Cardiac septum (tissue), 1 donor: ENCODE measurements at places on chromosomes 2 and 18. TPM values are rescaled to one million over a fixed set of nuclear protein-coding genes. Genes with fewer than 3 reads are reported as not detected.

- no peak for DNase-seq
Observed at GRCh38 chr2:171470129-171470528, 36.1 kb downstream of the DCAF17 start.

DNA sequence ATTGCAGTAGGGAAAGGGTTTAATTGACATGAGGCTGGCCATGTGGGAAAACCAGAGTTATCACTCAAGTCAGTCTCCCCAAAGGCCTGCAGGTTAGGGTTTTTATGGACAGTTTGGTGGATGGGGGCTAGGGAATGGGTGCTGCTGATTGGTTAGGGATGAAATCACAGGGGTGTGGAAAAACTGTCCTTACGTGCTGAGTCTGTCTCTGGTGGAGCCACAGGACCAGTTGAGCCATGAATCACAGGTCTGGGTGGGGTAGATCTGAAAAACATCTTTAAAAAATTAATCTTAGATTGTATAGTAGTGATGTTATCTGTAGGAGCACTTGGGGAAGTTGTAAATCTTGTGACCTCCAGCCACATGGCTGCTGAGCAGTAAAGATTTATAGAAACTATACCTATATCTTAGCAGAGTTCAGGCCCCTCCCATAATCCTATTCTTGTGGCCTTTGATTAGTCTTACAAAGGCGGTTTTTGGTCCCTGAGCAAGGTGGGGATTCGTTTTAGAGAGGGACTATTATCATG, 139.6 kb downstream of the COMMD1 start:
- DNase-seq = no peak

- no peak for DNase-seq
Observed at GRCh38 chr2:72834596-72834995, 8.8 kb upstream of the EXOC6B start.

DNA sequence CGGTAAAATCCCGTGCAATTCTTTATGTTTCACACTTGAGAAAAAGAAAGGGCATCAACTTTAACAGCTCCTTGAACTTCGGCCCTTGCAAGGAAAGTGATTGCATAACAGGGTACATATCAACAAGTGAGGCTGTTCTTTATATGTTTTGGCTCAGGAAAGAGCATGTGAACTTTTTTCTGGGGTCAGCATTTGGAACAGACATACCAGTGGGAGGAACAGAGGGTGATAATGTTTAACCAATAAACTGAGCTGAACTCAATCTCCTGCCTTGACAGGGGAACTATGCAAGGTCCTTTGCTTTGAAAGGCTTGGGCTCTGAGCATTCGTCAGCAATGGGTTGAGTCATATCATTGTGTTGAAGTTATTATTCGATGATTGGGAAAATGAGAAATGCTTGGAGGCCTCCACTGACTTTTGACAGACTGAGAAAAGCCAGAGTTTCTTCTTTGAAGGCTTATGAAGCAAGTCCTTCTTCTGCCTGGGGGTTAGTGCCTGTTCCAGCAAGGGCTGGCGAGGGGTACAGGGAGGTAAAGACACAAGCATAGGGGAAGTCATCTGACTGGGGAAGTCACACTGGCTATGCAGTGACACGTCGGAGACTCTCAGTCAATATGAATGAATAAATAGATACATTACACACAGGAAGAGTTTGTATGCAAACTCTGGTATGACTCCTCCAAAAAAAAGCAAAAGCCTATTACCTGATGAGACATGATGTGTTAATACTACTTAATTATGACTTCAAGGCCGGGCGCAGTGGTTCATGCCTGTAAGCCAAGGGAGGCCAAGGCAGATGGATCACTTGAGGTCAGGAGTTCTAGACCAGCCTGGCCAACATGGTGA, 57.2 kb downstream of the CYB5A start:
- DNase-seq = no peak

GRCh38 chr2:23436346-23437098, 51.5 kb downstream of the KLHL29 start:
- DNase-seq = peak; percentile 72

GRCh38 chr2:33214857-33215256, 261.6 kb upstream of the RASGRP3 start:
- DNase-seq = no peak

The MPV17 gene
- total RNA-seq = 69.3 TPM

DNA sequence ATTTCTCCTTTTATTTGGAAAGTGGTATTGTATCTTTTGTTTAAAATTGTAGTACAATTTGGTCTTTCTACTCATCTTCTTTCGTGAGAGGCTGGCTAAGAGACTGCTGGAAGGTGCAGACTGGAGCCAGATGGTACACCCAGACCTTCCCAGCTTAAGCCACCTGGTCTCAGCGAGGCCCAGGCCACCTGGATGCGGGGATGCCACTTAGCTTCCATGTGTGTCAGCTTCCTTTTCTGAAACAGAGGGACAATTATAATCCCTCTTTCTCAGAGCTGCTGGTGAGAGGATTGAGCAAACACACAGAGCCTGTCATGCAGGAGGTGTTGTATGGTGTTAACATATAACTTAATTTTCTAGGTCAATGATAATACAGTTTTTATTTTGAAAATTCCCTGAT, 17.4 kb downstream of the FARP2 start:
- DNase-seq = no peak

GRCh38 chr2:143553261-143553660, 424.0 kb downstream of the ARHGAP15 start:
- DNase-seq = no peak

DNA sequence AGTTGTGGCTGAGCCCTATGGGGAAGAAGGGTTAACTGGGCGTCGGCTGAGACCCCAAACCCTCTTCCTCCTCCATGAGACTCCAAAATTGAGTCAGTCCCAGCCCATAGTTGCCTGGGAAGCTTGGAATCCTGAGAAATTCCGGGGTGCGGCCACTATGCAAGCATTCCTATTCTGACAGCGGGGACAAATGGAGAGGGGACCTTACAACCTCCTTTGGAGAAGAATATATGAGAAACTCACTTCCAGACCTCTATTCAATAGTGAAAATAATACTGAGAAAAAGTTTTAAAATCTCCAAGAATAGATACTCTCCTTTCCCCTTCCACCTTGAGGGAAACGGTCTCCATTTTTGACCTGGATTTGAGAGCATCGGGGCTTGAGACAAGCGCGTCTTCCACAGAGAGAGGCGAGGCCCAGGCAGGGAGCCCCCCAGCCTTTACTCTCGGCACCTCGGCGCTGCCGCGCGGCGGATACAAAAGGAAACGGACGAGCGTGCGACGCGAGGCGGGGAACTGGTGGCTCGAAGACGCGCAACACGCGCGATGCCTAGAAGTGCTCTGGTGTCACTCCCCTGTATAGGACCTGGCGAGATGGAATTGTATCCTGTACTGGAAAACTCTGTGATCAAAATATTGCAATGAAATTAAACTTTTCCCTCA, 11.1 kb downstream of the NR4A2 start:
- no peak for DNase-seq

DNA sequence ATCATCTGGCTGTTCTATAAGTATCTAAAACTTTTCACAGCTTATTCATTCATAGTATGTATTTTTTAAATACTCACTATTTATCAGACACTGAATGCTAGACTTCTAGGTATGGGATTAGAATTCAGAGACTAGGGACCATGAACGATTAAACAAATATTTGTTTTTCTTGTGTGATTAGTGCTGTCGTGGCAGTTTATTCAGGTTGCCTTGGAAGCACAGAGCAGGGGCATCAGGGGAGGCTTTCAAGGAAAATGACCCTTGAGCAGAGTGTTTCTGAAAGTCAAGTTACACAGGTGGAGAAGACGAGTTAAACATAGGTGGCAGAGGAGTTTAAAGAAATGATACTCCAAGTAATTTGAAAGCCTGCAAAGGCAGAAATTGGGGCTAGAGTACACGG, 5.7 kb downstream of the SPOPL start:
- no peak for DNase-seq

- DNase-seq = no peak
Observed at GRCh38 chr2:196337208-196337953, 166.0 kb upstream of the STK17B start.

- DNase-seq = no peak
Observed at GRCh38 chr18:7940971-7941370, 373.9 kb downstream of the PTPRM start.

DNA sequence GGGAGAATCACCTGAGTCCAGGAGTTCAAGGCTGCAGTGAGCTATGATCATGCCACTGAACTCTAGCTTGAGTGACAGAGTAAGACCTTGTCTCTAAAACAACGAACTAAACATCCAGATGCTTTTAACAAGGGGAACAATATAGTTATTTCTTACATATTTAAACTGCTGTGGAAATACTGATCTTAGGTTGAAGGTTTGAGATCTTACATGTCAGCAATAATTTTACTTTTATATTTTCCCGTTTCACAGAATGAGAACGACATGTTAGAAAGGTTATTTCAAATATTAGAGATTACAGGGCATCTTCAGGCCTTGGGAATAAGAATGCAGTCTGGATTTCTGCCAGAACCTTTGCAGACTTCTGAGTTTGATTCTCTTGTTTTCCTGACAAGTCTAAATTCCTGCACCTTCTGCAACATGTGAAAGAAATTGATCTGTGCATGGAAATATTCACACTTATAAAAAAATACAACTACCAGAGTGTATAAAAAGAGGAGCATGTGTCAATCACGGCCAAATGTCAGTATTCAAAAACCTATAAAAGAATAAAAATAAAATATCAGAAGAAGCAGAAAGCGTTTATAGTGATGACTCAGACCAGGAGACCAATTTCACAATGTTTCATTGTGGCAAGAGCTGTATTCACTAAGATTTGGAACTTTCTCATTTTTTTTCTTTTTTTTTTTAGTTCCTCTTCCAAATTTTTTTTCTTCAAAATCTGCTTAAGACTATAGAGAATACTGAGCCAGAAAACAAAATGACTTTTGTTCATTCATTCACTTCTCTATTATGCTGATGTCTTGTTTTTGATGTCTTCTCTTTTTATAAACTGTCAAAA, 29.6 kb downstream of the COLEC12 start:
- no peak for DNase-seq

The DHRS9 gene
- 9.8 TPM for total RNA-seq

DNA sequence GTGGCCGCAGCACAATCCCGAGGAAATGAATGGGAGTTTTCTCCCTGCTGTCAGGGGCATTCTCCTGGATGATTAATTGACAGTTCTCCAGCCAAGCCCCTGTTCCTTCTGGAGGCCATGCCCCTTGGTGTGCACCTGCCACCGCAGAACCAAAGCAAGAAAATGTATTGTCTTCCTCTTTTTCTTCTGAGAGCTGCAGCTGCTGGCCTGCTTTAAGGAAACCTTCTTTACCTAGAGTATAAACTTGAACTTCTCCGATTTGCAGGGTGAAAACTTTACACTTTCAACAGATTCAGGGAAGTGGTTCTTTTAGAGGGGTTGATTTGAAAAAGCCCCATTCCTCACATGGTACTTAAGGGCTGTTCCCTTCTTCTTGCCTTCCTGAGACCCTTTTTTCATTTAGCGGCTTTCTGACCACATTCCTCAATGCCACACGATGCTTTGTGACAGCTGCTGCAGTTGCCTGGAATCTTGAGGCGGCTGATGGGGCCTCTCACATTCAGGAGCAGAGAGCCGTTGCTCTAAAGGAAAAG, 402.8 kb downstream of the TXNL1 start:
- DNase-seq = no peak

DNA sequence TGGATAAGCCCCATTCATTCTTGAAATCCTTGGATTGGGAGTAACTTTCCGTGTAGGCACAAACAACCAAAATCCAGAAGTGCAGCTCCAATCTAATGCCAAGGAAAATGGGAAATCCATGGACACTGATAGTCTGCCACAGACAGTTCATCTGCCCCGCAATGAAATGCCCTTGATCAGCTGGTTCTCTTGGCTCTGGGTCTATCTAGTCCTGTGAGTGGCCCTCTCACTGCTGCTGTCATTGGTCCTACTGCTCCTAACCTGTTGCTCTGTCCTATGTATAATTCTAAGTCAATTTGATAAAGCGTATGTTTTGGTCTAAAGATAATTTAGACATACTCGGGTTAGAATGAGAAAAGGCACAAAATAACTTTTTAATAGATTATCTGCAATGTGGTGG, 13.7 kb upstream of the TMEM182 start:
- DNase-seq = no peak

DNA sequence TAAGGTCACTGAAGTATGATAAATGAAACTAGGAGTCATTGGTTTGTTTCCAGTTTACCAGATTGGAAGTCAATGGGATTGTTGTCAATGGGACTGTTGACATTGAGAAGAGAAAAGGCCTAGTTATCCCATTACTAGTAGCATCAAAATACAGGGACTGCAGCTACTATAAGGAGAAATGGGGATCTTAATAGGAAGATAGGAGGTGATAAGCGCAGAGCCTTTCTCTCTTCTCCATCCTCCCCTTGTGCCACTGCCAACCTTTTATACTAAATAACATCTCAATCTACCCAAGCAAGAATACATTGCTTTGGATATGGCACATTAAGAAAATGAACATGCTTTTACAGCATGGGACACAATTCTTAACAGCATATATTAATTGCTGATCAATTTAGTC, 10.5 kb upstream of the BBS5 start:
- no peak for DNase-seq

DNA sequence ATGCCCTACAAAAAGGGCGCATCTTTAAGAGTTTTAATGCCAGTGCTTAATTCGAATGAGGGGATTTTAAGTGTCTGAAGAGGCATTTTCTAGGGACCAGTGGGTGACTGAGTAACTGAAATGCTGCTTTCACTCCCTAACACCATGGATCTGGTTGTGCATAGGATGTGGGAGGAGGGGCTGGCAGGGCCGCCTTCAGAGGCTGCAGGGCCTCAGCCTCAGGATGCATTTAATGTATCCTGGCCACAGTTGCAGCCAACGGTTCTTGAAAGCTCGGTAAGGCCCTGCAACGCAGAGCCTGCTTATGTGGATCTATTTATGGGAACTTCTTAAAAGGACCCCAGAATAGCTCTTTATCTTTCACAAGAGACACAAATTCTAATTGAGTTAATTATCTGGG, 25.8 kb upstream of the IL18RAP start:
- DNase-seq = no peak

GRCh38 chr2:178498137-178498536, 17.9 kb downstream of the PLEKHA3 start:
- DNase-seq = no peak

The NEURL3 gene
- total RNA-seq = not detected

The CNPPD1 gene
- total RNA-seq = 67.6 TPM

The FN1 gene
- total RNA-seq = 339 TPM

GRCh38 chr2:24262421-24262970, 87.6 kb downstream of the FAM228A start:
- DNase-seq = no peak

The SLC23A3 gene
- 0.48 TPM for total RNA-seq

The LRP2 gene
- total RNA-seq = 0.30 TPM

The DYNAP gene
- total RNA-seq = not detected

The LBH gene
- total RNA-seq = 208 TPM
